NCI-H2171 (cell line): ENCODE measurements at places on chromosomes 16 and 17.

DNA sequence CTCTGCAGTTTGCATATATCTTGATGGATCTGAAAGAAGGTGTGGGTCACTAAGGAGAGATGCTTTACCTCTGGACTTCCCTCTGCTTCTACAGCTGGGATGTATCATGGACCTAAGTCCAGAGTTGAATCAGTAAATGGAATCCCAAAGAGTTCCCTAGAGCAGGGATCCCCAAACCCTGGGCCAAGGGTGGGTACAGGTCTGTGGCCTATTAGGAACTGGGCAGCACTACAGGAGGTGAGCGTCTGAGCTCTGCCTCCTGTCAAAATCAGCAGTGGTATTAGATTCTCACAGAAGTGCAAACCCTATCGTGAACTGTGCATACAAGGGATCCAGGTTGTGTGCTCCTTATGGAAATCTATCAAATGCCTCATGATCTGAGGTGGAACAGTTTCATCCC, 39.3 kb downstream of the NKD1 start:
- no peak for DNase-seq

- DNase-seq: no peak
Observed at GRCh38 chr17:3656755-3657587, 11.4 kb downstream of the TAX1BP3 start.

GRCh38 chr17:1608676-1609075, 20.0 kb downstream of the SLC43A2 start:
- no peak for DNase-seq

DNA sequence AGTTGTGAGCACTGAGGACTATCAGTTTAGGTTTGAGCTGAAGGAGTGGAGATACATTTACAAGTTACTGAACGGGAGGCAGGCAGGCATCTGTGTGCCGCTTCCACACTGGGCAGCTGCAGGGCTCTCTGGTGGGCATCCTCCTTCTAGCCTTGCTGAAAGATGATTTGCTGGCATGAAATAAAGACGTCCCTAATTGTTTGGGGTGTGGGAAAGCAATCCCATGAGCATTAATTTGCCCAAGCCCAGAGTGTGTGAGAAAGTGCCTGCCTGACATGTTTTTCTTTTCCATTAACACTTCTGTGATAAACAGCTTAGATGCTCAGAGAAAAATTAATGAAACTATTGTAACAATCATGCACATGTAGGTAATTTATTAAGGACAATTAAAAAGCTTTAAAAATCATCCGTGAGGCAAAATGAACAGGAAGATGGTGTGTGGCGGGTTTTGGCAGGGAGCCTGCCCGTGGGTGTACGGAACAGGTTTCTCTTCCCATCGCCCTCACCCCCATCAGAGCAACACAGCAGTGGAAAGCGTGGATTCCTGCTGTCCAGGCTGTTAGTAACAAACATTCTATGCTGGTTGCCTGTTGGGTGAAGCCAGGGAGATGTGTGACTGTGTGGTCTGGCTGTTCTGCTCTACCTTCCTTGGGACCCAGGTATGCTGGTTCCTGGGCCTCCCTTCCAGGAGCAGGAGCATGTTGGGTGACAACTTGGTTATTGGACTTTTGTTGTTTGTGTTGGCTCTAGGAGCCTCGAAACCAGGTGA, 191.9 kb downstream of the MSI2 start:
- no peak for DNase-seq

DNA sequence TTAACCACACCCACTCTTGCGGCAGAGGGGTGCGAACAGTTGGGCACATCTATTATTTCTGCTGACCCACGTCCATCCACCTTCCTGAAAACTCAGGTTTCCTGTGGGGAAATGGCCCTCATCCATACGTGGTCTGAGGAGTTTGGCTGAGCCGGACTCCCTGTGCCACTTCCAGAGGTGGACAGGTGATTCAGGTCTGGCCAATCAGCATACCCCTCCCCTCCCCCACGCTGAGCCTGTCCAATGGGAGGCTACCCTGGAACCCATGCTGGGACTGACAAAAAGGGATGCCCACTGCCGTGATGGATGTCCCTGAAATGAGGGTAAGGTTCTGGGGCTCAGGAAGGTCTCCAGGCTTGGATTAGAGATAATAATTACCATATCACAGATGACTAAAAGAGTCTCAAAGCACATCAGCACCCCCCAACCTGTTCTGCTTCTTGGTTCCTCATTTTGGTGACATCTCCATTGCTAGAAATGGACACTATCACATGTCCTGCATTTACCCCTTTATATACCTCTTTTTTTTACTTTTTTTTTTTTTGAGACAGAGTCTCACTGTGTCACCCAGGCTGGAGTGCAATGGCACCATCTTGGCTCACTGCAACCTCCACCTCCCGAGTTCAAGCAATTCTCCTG, 5.3 kb upstream of the MAPK7 start:
- DNase-seq: no peak

- no peak for DNase-seq
Observed at GRCh38 chr16:50706250-50706649, 12.8 kb downstream of the NOD2 start.

GRCh38 chr16:84061236-84061819, 18.7 kb upstream of the SLC38A8 start:
- no peak for DNase-seq

GRCh38 chr17:58002973-58003372, 4.1 kb downstream of the SRSF1 start:
- no peak for DNase-seq

DNA sequence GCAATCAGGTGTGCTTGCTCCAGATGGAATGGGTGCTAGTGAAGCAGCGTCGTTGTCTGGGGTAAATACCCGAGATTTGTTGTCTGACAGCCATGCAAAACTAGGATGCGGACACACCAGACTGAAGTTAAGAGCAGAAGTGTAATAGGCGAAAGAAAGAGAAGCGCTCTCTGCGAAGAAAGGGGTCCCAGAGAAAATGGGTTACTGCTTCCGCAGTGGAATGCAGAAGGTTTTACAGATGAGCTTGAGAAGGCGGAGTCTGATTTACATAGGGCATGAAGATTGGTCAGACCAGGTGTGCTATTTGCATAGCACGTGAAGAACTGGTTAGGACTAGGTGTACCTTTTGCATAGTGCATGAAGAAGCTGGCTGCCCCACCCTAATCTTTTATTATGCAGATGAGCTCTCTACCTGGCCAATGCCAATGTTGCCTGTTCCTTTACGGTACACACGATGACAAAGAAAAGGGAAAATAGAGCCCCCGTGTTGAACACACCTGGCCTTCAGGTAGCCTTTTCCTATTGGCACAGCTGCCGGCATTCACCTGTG, 32.0 kb upstream of the SNN start:
- peak; percentile 82 for DNase-seq

DNA sequence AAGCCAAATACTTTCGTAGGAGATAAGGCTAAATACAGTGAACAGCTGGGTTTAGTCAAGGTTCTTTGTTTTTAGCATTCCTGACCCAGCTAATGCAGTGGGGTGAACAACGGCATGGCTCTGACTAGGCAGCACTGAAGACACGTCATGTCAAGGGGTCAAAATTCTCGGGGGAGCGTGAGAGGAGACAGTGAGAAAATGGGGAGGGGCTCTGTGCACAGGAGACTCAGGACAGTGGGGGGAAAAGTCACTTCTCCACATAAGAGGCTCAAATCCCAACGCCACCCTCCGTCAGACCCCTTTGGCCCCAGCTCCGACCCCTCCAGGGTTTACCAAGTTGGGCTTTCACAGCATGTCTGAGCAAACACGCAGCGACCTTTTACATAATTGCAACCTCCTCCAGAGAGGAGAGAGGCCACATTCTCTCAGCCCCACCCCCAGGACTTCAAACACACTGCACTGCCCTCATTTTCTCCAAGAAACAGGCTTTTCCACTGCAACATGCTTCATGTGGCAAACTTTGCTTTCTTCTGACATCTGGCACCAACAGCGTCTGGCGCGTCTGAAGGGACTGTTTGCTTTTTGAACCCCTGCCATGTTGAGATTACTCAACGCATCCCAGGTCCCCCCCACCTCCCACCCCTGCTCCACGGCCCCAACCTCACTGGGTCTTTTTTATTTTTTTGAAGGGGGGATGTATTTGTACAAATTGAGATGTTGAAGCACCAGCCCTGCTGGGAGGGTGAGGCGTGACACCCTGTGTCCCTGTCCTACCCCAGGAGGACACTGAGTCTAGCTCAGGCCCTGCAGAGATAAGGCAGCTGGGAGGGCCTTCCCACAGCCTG, 30.0 kb downstream of the AXIN2 start:
- DNase-seq: peak; percentile 21

DNA sequence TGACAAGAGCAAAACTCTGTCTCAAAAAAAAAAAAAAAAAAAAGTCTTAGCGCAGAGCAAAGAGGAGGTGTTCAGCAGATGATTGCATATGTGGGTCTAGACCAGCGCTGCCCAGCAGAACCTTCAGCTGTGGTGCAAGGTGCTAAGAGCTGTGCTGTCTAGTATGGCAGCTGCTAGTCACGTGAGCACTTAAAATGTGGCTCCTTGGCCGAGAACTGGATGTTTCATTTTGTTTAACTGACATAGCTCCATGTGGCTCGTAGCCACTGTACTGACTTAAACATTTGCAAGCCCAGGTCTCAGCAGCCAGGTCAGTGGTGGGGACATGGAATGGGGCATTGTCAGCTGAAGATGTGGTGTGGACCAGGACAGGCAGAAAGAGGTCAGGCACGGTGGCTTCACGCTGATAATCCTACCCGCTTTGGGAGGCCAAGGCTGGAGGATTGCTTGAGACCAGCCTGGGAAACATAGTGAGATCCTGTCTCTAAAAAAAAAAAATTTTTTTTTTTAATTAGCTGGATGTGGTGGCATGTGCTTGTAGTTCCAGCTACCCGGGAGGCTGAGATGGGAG, 9.2 kb downstream of the C1QTNF1 start:
- DNase-seq: no peak

GRCh38 chr17:56966338-56966737, 5.5 kb upstream of the COIL start:
- DNase-seq: peak; percentile 16
